ENCODE measurements at places on chromosomes 7 and 10.

DNA sequence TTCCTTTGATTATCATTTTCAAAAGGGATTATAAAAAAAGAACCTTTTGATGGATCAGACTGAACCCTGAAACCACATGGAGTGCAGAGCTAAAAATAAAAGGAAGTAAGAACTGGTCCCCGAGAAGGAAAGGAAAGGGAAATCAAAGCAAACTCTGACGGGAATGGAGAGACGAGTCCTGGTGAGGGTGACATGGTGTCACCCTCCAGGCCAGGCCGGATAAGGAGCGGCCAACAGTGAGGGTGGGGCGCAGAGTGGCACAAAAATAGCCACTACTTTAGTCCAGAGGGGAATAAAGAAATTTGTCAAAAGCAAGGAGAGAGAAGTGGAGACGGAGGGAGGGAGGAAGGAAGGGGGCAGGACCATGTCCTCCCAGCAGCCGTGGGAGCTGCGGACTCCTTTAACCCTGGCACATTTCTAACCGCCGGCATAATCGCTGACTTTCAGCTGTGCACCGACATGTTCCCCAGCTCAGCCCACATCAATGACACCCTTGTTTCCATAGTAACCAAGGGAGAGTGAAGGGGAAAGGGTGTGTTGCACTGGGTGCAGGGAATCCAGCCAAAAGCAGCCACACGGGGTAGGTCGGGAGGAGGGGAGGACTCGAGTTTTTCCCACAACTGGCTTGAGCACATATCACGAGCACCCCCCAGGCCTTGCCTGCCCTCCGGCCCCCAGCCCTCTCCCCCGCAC, 29.7 kb downstream of the TRIM8 start:
- peak; percentile 41 for DNase-seq

GRCh38 chr7:122402235-122402634, 97.7 kb upstream of the FEZF1 start:
- DNase-seq: no peak

DNA sequence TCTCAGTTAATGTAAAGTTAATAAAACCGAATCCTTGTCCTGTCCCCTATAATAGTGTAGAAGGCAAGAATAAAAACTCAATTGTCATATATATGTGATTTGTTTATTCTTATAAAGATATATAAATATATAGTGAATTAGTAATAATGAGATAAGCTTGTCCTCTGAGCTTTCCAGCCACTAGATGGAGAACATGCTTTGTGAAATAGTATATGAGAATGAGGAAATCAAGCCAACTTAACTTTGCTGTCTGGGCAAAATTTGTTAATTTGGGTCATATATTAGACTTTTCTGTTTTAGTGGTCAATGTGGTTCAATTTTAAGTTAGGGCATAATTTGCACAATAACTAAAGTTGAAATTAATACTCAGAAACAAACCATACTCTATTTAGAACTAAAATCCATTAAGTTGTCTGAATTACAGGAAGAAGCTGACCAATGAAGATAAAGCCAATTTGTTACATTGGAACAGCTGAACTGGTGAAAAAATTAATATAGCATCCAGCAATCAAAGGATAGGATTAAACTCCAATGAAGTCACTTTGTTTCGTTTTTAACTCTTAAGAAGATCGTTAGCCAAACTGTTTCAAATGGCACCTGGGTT, 595.0 kb downstream of the ARL4A start:
- DNase-seq: no peak

DNA sequence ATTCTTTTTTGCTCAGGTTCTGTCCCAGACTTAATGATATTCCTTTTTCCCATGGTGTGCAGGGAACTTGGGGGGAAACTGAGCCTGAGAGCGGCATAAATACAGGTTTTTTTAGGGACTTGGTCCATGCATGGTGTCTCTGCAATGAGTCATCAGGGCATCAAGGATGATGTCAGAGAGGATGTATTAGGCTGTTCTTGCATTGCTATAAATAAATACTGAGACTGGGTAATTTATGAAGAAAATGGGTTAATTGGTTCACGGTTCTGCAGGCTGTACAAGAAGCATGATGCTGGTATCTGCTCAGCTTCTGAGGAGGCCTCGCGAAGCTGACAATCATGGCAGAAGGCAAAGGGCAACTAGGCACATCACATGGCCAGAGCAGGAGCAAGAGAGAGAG, 185.4 kb downstream of the RAB11FIP2 start:
- no peak for DNase-seq

- DNase-seq: peak; percentile 88
Observed at GRCh38 chr10:84076047-84076388, 63.3 kb upstream of the GHITM start.

- no peak for DNase-seq
Observed at GRCh38 chr10:129715805-129716204, 248.3 kb downstream of the EBF3 start.

- no peak for DNase-seq
Observed at GRCh38 chr10:92826504-92826903, 21.8 kb upstream of the EXOC6 start.

GRCh38 chr10:15473396-15473767, 102.3 kb upstream of the FAM171A1 start:
- DNase-seq: no peak

GRCh38 chr10:128026615-128027300, 99.5 kb downstream of the MKI67 start:
- no peak for DNase-seq

- no peak for DNase-seq
Observed at GRCh38 chr7:24786306-24786705, 29.0 kb upstream of the GSDME start.

GRCh38 chr10:1308962-1309616, 252.9 kb downstream of the WDR37 start:
- DNase-seq: no peak

GRCh38 chr10:101351477-101351876, 2.5 kb upstream of the BTRC start:
- DNase-seq: no peak

DNA sequence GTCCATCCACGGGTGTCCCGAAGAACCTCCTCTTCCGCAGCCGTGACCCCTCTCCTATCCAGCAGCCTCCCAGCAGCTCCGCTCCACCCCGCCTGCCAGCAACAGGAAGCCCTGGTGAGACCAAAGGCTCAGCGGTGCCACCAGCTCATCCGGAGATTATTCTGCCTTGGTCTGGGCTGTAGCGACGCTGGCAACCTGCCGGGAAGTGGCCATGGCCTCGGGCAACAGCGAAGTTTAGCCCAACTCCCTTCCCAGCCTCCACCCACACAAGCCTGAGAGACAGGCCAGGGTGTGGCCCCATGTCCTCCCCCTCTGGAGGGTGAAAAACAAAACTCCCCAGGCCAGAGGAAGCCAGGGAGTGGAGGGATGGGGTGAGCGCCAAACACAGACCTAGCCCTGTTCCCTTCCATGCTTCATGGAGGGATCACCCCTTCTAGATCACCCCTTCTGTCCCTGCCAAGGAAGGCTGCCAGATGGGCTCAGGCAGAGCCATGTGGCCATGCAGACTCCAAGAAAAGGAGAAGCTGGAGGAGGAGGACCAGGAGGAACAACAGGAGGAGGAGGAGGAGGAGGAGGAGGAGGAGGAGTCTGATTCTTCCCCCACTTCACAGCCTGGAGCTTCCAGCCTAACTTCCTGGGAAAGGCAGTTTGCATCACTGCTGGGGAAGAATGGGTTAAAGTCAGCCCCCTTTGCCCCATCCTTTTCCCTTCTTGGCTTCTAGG, 918 bp downstream of the CALHM2 start:
- DNase-seq: peak; percentile 53

- DNase-seq: no peak
Observed at GRCh38 chr7:17434191-17434590, 135.7 kb downstream of the AHR start.

DNA sequence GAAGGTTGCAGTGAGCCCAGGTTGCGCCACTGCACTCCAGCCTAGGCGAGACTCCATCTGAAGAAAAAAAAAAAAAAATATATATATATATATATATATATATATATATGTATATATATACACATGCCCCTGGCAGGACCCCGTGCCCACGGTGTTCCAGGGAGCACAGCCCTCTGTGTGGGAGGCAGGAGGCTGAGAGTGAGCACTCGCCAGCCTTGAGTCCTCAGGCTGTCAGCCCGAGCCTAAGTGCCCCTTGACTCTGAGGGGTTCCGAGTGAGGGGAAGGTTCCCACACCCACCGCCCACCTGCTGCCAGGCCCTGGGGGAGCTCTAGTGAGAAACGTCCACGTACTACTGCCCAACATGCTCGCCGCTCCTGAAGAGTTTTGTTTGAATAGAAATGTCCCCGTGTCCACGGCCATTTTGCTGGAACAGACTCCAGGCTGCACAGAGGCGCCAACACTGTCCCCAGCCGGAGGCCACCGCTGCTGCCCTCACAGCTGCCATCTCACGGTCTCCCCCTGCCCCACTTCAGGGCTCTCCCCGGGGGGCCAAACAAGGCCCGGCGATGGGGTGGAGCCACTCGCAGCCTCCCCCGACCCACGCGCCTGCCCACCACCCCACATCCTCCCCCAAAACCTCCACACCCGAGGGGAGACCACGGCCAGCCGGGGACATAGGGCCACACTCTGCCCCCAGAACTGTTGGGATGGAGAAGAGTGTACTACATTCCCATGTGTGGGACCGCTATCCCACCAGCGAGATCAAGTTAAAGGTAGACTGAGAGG, 62.8 kb upstream of the EBF3 start:
- no peak for DNase-seq

- DNase-seq: peak; percentile 38
Observed at GRCh38 chr10:115082506-115082905, 10.7 kb upstream of the ATRNL1 start.

- DNase-seq: no peak
Observed at GRCh38 chr7:128909625-128910568, 612 bp downstream of the KCP start.

GRCh38 chr10:129754211-129755050, 209.6 kb downstream of the EBF3 start:
- DNase-seq: no peak

GRCh38 chr7:2510130-2510776, 9.3 kb upstream of the LFNG start:
- DNase-seq: no peak

- DNase-seq: no peak
Observed at GRCh38 chr7:4151926-4152549, 530.1 kb upstream of the FOXK1 start.

DNA sequence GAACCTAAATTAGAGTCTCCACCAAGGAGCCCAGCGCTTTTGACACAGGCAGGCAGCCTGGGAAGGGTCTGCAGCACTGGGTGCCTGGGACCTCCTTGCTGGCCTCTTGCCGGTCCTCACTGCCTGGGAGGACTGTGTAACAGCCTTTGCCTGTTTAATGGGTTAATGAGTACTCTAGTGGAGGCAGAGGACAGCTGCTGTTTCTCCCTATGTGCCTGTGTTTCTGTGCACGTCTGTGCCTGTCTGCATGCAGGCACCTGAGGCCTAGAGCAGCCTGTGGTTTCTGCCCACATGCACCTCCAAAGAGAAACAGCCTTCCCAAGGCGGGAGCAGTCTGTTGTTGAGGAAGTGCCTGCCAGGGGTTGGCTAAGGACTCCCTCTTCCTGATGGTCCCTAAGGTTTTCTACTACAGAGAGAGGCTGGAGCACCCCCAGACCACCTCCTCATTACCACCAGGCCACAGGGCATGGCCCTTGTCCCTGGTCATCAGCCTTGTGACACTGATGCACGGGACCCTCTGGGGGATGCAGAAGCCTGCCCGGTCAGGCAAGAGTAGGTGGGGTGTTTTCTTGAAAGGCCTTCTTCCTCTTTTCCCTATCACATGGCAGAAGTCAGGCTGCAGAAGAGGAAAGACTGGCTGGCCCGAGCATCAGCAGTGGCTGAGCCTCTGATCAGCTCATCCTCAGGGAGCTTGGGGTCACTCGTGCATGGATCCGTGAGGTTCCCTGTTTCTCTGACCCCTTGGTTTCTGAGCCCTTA, 14.2 kb downstream of the SLC29A3 start:
- no peak for DNase-seq

DNA sequence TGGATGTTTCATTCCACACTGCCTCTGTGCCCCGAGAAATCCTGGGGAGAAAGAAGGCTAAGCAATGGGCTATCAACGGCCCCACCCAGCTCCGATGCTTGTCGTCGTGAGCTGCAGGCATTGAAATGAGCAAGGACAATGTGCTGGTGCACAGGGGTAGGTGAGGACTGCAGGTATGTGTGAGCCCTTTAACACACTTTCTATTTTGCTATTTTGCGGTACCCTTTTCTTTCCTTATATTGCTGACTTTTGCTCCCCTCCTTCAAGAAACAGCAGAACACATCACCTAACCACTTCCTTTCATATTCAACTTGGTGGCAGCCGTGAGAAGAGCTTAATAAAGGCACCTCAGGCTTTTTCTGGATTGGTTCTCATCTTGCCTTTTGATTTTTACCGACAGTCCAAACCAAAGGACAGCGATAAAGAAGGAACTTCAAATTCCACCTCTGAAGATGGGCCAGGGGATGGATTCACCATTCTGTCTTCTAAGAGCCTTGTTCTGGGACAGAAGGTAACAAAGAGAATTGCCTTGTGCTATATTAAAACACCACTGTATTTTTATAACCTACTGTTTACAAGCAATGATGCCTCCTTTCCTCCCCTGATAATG, 39.2 kb downstream of the AIFM2 start:
- DNase-seq: no peak

GRCh38 chr7:105703207-105703930, 122.1 kb upstream of the EFCAB10 start:
- no peak for DNase-seq

GRCh38 chr10:12098966-12099365, 30.2 kb downstream of the DHTKD1 start:
- DNase-seq: no peak

GRCh38 chr7:130417213-130417612, 23.6 kb downstream of the CEP41 start:
- DNase-seq: no peak

- DNase-seq: no peak
Observed at GRCh38 chr10:91319336-91319735, 90.8 kb upstream of the HECTD2 start.

- no peak for DNase-seq
Observed at GRCh38 chr7:148234715-148235114, 355.9 kb upstream of the C7orf33 start.

- DNase-seq: no peak
Observed at GRCh38 chr10:112126901-112127300, 56.7 kb downstream of the GPAM start.

GRCh38 chr10:89702121-89702480, 711 bp downstream of the KIF20B start:
- DNase-seq: no peak

- DNase-seq: no peak
Observed at GRCh38 chr7:134857958-134858357, 78.5 kb downstream of the CALD1 start.

Measured in HFF-Myc (cell line).